Activated T-cell treated with anti-CD3 and anti-CD28 coated beads, Interleukin-2, amount 50 U/mL, for 24 hours (primary cell): ENCODE measurements at places on chromosomes 5 and 9.
A peak's percentile ranks its signal among the peaks of the same experiment; 100 is the strongest.

DNA sequence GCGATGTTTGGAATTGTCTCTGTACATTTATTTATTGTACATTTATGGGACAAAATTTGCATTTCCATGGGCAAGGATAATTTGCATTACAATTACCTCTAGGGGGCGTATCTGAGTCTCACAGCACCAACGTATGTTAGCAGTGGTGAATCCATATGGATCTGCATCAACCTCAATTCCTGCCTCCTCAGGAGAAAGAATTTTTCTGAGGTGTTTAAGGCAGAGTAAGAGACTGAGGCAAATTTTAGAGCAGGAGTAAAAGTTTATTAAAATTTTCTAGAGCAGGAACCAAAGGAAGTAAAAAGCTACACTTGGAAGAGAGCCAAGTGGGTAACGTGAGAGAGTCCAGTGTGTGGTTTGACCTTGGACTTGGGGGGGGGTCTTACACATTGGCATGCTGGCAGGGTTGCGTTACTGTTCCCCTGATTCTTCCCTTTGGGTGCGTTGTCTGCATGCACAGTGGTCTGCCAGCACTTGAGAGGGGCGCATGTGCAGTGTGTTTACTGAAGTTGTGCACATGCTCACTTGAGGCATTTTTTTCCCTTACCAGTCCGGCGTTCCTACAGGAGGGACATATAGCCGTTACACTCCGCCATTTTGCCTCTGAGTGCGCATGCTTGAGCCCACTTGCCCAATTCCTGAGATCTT, 21.0 kb upstream of the RAB14 start:
- DNase-seq, result no peak

GRCh38 chr9:23492126-23493002, 333.7 kb downstream of the ELAVL2 start:
- no peak for DNase-seq

- DNase-seq, result no peak
These were observed 481.2 kb downstream of the ACTL7B start for GRCh38 chr9:108374626-108375025.

GRCh38 chr9:89060790-89061189, 69.5 kb downstream of the S1PR3 start:
- no peak for DNase-seq

DNA sequence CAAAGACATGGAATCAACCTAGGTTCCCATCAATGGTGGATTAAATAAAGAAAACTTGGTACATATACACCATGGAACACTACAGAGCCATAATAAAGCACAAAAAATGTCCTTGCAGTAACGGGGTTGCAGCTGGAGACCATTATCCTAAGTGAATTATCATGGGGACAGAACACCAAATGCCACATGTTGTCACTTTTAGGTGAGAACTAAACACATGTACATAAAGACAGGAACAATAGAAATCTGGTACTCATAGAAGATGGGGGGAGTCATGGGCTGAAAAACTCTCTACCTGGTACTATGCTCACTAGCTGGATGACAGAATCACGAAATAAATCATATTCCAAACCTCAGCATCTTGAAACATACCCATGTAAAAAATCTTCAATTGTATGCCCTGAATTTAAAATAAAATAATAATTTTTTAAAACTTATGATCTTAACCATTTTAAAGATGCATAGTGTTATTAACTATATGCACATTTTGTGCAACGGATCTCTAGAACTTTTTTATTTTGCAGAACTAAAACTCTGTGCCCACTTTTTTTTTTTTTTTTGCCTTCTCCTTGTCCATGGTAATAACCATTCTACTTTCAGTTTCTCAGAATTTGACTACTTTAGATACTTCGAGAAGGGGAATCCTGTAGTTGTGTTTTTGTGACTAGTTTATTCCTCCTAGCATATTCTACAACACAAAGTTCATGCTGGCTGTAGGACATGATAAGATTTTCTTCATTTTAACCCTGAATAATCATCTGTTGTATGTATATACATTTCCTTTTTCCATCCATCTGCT, 1081.6 kb upstream of the ACO1 start:
- no peak for DNase-seq

GRCh38 chr5:30414078-30414477, 779.4 kb upstream of the CDH6 start:
- no peak for DNase-seq

DNA sequence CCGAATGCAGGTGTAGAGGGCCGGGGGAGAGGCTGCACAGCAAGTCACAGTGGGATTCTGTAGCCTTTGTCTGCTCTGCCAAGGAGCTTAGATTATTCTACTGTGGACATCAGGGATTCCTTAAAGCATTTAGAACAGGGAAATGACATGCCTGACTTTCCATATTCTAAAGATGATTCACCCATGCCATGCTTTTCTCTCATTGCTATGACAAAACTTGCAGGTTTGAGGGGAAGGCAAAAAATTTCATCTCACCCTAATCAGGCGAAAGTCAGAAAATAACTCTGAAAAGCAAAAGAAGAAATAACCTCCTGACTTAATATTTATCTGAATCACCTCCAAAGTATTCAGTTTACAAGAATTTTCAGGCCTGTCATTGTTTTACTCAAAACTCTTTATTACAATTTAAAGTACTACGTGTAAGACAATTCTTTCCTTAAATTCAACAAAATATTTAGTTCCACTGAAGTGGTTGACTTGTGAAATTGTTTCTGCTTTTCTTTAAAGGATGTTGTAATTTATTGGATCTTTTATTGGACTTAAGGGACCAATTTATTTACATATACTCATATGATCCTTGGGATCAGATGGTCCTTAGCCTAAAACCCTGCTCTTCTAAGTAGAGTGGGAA, 30.0 kb upstream of the GAS1 start:
- no peak for DNase-seq

DNA sequence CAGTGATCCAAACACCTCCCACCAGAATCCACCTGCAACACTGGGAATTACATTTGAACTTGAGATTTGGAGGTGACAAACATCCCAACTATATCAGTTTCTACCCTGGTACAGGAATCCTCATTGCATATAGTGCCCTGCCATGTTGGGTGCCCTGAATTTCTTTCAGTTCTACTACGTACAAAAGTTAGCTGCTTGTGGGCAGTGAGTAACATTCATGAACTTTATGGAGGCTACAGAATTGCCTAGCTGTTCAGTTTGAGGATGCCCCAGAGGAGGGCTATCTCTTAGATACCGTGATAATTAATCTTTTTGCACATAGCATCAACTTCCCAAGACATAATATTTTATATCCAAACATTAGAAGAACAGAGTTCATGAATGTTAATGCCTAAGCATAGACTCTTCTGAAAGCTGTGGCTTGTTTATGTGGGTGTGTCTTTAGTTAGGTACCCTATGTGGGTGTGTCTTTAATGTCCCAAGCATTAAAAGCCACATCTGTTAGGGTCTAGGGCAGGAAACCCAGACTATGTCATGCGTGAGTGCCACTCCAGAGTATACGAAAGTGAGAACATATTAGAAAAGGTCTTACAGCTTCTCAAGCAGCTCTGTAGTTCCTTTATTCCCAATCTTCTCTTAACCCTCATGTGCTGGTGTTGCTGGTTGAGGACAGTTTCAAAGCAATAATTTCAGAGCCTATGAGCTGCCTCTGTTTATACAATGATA, 47.0 kb upstream of the CHD1 start:
- no peak for DNase-seq

DNA sequence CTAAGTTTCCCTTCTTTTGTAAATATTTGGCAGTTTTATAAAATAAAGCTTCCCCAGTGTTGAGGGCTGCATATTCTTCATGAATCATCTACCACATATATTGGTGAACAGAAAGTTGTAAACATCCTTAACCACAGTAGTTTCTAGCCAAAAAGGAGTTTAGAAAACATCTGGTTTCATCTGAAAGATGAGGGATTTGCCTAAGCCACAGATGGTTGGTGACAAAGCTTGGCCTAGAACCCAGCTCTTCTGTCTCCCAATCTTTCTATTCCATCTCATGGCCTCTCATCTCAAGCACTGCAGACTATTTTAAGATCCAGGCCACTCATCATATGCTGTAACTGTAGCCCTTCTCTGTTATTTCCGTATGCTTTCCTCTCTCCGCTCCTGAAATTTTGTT, 232.3 kb upstream of the TRPM3 start:
- DNase-seq, result no peak

- no peak for DNase-seq
These were observed 137.8 kb downstream of the KCNIP1 start for GRCh38 chr5:170641589-170642031.

- no peak for DNase-seq
These were observed 372.6 kb downstream of the ZNF608 start for GRCh38 chr5:124373883-124374282.

DNA sequence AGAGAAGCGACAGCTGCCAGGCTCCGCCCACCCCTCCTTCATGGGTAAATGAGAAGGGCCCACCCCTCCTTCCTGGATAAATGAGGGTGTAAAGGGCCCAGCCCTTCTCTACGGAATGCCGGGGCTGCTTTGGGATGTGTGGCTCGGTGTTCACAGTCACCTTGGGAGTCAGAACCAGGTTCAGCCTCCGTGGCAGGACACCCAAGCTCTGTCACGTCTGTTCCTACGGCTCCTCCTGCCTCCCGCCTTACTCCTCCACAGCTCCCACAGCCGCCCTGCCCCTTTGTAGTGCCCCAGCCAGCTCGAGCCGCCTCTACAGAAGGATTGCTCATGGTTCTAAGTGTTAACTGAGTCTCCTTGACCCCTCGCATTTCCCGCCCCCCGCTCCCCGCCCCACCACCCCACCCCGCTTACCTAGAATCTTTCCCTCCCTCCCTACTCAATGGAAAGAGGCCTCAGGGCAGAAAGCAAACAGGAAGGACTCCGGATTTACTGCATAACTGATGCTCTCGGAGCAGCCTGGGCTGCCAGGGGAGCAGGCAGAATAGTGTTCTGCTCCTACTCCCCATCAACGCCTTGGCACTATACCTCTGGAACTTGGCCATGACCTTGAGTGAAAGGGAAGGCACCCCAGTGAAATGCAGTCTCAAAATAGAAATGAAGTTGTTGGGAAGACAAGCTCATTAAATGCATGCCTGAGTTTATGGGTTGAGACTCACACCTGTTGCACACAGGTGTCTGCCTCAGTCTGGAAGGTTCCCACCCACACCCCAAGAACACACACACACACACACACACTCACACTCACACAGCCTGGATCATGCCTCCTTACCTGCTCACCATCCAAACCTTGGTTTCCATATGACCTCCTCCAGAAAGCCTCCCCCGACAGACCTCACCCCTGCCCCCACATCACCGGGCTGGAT, 59.6 kb downstream of the NEURL1B start:
- no peak for DNase-seq

DNA sequence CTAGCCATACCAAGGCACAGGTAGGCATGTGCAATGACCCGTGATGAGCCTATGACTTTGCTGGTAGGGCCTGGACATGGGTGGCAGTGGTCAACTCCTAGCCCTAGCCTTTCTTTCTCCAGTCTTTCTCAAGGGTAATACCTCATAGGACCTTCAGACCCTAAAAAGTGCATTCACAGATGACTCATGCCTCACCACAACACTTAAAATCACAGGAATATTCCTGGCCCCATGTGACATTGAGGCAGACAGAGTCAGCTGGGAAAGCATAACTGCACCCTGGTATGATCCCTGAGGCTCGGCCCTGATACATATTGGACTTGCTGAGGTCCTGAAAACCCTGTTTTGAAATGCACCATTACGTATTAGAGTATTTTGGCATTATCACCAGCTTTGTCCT, 449.5 kb downstream of the HINT1 start:
- DNase-seq, result no peak

GRCh38 chr5:80713631-80714030, 58.8 kb upstream of the DHFR start:
- DNase-seq, result no peak

GRCh38 chr9:125750627-125751011, 3.4 kb downstream of the PBX3 start:
- DNase-seq, result no peak

DNA sequence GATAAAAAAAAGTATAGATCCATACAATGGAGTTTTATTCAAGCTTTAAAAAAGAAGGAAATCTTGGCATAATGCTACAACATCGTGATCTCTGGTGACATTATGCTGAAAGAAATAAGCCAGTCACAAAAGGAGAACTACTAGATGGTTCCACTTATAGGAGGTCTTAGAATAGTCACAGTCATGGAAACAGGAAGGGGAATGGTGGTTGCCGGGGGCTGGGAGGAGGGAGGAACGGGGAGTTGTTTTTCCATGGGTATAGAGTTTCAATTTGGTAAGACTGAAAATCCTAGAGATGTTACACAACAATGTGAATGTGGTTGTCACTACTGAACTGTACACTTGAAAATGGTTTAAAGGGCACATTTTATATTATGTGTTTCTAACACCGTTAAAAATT, 94.5 kb downstream of the CFAP90 start:
- no peak for DNase-seq

DNA sequence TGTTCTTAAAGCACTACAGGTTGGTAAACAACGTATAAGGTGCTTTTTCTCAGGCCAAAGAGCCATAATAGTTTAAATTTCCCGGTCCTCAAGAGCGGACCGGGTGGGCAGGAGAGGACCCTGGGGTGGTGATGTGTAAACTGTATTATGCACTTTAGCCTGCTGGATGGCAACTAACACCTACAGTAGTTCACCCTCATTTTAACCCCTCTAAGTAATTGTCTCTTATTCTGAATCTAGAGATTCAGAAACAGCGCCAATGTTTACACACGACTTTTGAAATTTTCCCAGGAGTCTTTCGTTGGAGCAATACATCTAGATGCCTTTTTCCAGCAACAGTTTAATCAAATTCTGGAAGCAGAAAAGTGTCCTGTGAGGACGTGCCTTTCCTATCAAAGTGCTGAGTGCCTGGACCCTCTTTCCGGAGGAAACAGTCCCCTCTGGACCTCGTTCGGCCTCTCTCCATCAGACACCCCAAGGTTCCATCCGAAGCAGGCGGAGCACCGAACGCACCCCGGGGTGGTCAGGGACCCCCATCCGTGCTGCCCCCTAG, 676 bp upstream of the OCLN start:
- DNase-seq, result no peak

- no peak for DNase-seq
These were observed 24.0 kb downstream of the GLRX start for GRCh38 chr5:95798545-95798944.

GRCh38 chr9:19660019-19660418, 128.8 kb downstream of the SLC24A2 start:
- DNase-seq, result no peak

GRCh38 chr5:139182528-139183296, 15.5 kb downstream of the SIL1 start:
- DNase-seq, result no peak

DNA sequence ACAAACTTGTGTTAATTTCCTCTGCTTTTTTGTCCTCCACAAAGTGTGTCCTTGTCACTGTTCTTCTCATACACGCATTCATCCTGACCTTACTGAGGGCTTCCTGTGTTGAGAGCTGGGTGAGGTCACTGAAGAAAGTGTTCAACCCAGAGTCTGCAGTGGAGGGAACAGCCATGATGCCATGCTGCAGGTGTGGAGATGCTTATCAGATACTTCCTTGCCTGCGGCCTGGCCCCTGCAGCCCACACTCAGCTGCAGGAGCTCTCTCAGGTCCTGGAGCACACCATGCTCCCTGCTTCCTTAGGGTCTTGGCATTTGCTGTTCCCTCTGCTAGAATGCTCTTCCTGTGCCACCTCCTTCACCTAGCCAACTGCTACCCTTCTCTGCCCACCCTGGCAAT, 108.1 kb upstream of the SPRY4 start:
- peak; percentile 45 for DNase-seq
